RWPE2 (cell line): ENCODE measurements at places on chromosomes 1 and 21.
A peak's percentile ranks its signal among the peaks of the same experiment; 100 is the strongest.

DNA sequence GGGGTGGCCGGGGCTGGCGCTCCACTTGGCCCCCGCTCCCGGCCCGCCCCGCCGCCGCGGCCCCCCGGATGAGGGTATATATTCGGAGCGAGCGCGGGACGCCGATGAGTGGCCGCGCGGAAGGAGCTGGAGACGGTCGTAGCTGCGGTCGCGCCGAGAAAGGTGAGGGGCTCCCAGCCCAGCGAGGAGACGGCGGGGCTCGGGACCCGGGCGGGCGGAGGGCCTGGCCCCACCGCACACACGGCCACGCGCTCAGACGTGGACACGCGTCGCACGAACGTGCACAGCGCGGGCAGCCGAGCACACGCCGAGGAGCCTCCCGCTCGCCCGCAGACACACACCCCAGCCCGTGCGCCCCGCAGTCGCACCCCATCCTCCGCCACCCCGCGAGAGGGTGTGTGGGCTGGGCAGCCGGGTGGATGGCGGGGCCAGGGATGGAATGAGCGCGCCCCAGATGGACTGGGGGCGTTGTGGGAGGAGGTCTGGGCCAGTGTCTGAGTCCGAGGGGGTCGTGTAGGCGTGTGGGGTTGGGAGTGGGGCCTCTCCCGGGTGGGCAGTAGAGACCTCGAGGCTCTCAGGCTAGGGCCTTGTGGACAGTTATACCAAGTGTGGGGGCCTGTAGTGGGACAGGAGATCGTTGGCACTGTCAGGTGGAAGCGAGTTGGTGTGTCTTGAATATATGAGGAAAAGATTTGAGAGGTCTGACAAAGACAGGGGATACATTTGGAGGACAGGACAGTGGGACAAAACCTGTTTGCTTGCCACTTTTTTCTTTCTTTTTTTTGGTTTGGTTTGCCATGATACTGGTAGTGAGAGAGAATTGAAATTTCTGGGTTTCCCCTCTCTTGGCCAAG is at the start of gene UAP1:
Gene UAP1 (plus strand): TSS at position 107 of the 854 bp plus-strand sequence. CDS start 4,347 bp downstream, outside the sequence.
- H3K36me3 ChIP-seq: peaks cover 20% of the 10 kb centered on the region
- no peak for DNase-seq
- H3K4me3 ChIP-seq: peak within 1 kb of the TSS; percentile 70

GRCh38 chr21:22728091-22728490 is 1729.9 kb downstream of the NCAM2 start:
- no peak overlapping the region for H3K27ac ChIP-seq
- H3K27me3 ChIP-seq: no peaks in the 10 kb centered on the region
- DNase-seq: no peak
- H3K4me1 ChIP-seq: no peaks in the 10 kb centered on the region

DNA sequence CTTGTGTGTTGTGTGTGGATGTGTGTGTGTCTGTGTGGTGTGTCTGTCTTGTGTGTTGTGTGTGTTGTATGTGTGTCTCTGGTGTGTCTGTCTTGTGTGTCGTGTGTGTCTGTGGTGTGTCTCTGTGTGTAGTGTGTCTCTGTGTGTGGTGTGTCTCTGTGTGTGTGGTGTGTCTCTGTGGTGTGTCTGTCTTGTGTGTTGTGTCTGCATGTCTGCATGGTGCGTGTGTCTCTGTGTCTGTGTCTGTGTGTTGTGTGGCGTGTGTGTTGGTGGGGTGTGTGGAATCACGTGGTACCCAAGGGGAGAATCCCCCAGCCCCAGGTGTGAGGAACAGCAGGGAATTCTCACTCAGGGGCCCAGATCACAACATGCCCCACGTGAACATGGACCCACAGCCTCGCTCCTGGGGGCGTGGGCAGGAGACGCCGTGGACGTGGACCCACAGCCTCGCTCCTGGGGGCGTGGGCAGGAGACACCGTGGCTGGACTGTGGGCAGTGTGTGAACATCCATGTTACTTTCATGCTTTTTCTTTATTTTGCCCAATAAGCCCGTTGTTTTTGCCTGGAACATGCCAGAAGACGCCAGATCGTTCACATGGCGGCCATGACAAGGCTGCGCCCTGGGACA is 67.8 kb downstream of the SLC19A1 start:
- H3K4me1 ChIP-seq: peaks cover 6% of the 10 kb centered on the region
- no peak overlapping the region for H3K4me3 ChIP-seq
- no peaks in the 10 kb centered on the region for H3K27me3 ChIP-seq
- DNase-seq: no peak

DNA sequence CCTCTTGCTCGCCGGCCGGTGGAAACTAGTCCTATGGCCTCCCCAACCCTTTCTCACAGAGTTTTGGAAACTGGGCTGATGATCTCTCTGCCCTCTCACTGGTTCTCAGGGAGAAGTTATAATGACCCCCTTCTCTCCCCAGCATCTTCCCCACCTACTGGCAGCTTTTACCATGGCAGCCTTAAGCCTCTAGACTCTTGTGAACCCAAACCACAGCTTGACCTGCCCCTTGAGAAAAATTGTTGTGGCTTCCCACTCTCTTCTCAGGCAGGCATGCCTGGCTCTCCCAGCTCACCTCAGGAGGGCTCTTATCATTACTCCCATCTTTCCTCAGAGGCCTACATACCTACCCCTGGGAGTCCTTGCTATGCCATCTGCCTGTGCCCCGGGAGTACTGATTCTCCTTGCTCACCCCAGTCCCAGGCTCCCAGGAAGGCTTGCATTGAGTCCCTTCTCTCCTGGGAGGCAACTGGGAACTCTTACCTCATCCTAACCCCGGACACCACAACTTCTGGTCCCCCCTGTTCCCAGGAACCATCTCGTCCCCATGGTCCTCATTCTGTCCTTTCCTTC is 1.6 kb downstream of the NSUN4 start:
- no peak overlapping the region for H3K4me3 ChIP-seq
- no peaks in the 10 kb centered on the region for H3K27me3 ChIP-seq
- DNase-seq: no peak
- H3K36me3 ChIP-seq: peaks cover 32% of the 10 kb centered on the region
- H3K27ac ChIP-seq: peak overlapping the region; percentile 92

GRCh38 chr1:160097911-160098851 is at the start of gene IGSF8:
Gene IGSF8 (minus strand): TSS chr1:160098619. CDS start chr1:160098472, 147 bp downstream.
- H3K4me1 ChIP-seq: peaks cover 9% of the 10 kb centered on the region
- no peaks in the 10 kb centered on the region for H3K36me3 ChIP-seq
- peak; percentile 94 for DNase-seq
- peak within 1 kb of the TSS; percentile 46 for H3K27ac ChIP-seq

- DNase-seq: no peak
- no peaks in the 10 kb centered on the region for H3K27me3 ChIP-seq
- no peak overlapping the region for H3K4me3 ChIP-seq
- H3K36me3 ChIP-seq: no peaks in the 10 kb centered on the region
- no peak overlapping the region for H3K27ac ChIP-seq
Measured at GRCh38 chr1:6777813-6778212, 7.4 kb upstream of the CAMTA1 start.
